Cardiac atrium fibroblast (primary cell): ENCODE measurements at places on chromosomes 16 and 17. TPM values are rescaled to one million over a fixed set of nuclear protein-coding genes. Genes with fewer than 3 reads are reported as not detected.

CCL3 gene
- not detected in 2 replicates for total RNA-seq

PIMREG gene
- total RNA-seq, result 10.5 and 15.2 TPM in 2 replicates

NARF gene
- 22.2 and 26.0 TPM in 2 replicates for total RNA-seq

DNASE1 gene
- 6.0 and 10.8 TPM in 2 replicates for total RNA-seq

SLC13A2 gene
- not detected in 2 replicates for total RNA-seq

ATP6V0D1 gene
- total RNA-seq, result 114 and 144 TPM in 2 replicates

SYNRG gene
- 9.4 and 12.1 TPM in 2 replicates for total RNA-seq

CCL13 gene
- not detected in 2 replicates for total RNA-seq

PRAC2 gene
- total RNA-seq, result not detected in 2 replicates

ICAM2 gene
- total RNA-seq, result 6.9 and 31.8 TPM in 2 replicates

LRRC37A gene
- 1.5 and 3.8 TPM in 2 replicates for total RNA-seq

SPEM1 gene
- total RNA-seq, result not detected in 2 replicates

TRIM25 gene
- 16.2 and 22.8 TPM in 2 replicates for total RNA-seq

MYH1 gene
- not detected in 2 replicates for total RNA-seq

ACSM3 gene
- 0.90 and 1.6 TPM in 2 replicates for total RNA-seq

OR3A3 gene
- not detected in 2 replicates for total RNA-seq

HBA1 gene
- total RNA-seq, result 5.8 TPM in 1 of 2 replicates, not detected in the other

RCVRN gene
- not detected in 2 replicates for total RNA-seq

CFAP97D1 gene
- not detected in 2 replicates for total RNA-seq

SULT1A4 gene
- total RNA-seq, result 5.2 and 17.0 TPM in 2 replicates

MPO gene
- total RNA-seq, result not detected in 2 replicates

WNT9B gene
- not detected in 2 replicates for total RNA-seq

PRSS33 gene
- not detected in 2 replicates for total RNA-seq

TBC1D3I gene
- total RNA-seq, result 0.32 TPM in 1 of 2 replicates, not detected in the other

TBC1D3C gene
- total RNA-seq, result 0.54 TPM in 1 of 2 replicates, not detected in the other

GCGR gene
- not detected in 2 replicates for total RNA-seq

ZSCAN10 gene
- not detected in 2 replicates for total RNA-seq

TOX3 gene
- not detected in 2 replicates for total RNA-seq

ZFP3 gene
- total RNA-seq, result 0.72 and 0.81 TPM in 2 replicates

FOXJ1 gene
- total RNA-seq, result not detected in 2 replicates

PPP1R27 gene
- total RNA-seq, result not detected in 2 replicates

TNFRSF17 gene
- total RNA-seq, result not detected in 2 replicates

GSG1L gene
- total RNA-seq, result not detected in 2 replicates

SRCIN1 gene
- total RNA-seq, result not detected in 2 replicates
